ENCODE measurements at places on chromosomes 5 and 9. TPM values are rescaled to one million over a fixed set of nuclear protein-coding genes. Genes with fewer than 3 reads are reported as not detected.

Gene DIPK1B
- 27.0 TPM for polyA plus RNA-seq

Gene RALGPS1
- 23.3 TPM for polyA plus RNA-seq

Gene WWC1
- 104 TPM for polyA plus RNA-seq

Gene ACTL7A
- not detected for polyA plus RNA-seq

Gene C5orf58
- 0.30 TPM for polyA plus RNA-seq

DNA sequence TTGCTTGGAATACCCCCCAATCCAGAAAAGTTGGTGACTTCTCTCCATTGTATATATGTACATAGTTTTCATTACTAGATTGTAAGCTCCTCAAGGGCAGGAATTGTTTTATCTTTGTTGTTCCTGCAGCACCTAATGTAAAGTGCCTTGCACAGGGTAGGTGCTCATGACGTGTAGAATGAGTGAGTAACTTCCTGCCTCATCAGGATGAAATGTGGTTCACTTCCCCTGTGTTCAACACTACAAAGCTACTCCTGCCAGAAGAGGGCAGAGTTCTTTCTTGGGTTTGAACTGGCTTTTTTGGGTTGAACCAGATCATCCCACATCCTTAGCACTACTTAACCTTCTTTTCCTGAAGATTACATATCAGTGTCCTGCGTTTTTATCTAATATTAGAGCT is 23.9 kb downstream of the GTF3C4 start:
- DNase-seq, result no peak

DNA sequence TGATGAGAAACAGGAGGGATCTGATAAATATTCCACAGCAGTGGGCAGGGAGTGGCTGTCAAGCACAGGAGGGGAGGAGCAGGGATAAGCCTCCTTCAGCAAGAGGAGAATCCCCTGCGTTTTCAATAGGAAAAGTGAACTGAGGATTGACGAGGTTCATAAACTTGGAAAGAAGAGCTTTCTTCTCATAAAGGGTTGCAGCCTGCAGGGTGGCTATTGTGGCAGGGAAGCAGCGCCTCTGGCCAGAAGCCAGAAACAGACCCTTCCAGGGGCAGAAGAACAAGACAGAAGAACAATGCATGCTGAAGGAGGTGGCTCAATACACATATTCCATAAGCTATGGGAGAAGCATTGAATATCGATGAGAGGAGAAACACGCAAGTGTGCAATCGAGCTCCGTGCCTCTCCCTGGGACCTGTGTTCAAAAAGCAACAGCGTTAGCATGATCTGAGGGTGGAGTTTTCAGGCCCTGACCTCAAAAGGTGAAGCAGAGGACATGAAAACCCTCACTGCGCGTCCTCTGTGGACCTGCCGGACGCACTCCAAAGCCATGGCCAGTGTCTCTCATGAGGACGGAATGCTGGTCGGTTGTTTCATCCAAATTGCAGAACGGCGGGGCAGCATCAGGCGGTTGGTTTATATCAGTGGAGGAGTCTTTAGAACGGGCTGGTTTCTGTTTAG is 67.6 kb downstream of the ANKRD33B start:
- DNase-seq, result no peak

- DNase-seq, result no peak
Observed at GRCh38 chr9:34572628-34573027, 16.9 kb downstream of the CNTFR start.

GRCh38 chr5:38291355-38291754 is 33.0 kb downstream of the EGFLAM start:
- no peak for DNase-seq

DNA sequence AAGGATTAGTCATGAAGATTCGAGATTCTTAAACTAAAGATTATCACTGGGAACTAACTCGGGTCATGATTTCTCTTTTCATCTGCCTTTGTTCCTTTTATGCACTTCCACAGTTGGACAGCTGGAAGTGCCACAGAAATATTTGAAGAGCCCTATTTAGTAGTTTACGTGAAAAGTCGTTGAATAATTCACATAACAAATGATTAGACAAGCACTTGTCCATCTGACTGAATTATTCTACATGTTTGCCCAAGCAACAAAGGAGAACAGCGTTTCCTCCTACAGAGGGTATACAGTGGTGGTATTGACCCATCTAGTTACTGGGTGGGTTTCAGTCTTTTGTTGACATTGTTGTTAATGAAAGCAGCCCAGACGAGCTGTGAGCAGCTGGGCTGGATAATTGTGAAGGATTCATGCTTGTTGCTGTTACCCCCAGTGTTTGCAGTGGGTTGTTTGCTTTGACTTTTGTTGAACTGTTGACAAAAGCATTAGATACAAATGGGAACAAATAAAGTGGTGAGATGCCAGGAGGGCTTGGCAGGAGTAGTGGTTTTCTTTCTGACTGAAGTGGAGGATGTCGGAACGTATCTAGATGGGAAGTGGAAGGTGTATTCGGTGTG is 96.2 kb downstream of the TLE4 start:
- DNase-seq, result no peak

DNA sequence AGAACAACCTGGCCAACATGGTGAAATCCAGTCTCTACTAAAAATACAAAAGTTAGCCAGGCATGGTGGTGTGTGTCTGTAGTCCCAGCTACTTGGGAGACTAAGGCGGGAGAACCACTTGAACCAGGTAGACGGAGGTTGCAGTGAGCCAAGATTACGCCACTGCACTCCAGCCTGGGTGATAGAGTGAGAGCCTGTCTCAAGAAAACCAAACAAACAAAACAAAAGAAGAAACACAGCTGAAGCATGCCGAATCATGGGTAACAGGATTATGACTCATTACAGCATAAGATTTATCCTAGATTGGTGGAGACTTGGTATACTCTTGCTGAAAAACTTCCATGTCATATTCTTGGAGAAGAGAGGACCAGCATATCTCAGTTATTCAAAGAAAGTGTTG is 236.7 kb upstream of the CCNH start:
- DNase-seq, result no peak

DNA sequence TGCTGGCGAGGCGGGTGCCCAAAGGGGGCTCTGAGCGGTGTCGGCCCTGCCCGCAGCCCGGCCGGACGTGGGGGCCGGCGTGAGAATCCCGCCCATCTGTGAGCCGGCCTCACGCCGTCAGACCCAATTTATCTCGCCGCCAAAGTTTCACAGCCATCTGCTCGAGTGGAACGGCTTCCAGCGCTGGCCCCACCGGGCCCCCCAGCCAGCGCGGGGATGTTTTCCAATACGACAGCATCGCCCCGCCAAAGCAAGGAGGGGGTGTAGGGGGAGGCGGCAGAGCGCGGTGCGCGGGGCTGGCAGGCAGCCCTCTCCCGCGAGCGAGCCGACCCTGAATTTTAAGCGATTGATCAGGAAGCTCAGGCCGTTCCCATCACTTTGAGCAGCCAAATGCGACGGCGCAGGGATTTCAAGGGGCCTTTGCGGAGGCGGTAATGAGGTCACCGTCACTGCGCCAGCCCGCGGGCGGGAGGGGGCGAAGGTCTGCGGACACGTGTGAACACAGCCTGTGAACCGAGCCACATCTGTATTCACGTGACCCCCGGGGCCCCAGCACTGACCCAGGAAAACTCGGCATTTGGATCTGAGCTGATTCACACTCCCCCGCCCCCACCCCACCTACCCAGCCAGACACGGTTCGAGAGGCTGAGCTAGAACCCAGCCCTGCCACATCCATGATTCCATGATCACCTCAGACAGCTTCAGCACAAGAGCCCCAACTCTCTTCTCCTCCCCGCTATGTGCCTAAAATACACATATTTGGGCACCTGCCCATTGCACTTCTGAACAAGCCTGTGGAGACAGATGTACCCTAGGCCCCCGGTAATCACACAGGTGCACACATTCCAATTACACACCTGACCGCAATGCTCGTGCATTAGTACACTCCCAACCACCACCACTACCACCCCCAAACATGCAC is 47.8 kb upstream of the PSD2 start:
- DNase-seq, result no peak

DNA sequence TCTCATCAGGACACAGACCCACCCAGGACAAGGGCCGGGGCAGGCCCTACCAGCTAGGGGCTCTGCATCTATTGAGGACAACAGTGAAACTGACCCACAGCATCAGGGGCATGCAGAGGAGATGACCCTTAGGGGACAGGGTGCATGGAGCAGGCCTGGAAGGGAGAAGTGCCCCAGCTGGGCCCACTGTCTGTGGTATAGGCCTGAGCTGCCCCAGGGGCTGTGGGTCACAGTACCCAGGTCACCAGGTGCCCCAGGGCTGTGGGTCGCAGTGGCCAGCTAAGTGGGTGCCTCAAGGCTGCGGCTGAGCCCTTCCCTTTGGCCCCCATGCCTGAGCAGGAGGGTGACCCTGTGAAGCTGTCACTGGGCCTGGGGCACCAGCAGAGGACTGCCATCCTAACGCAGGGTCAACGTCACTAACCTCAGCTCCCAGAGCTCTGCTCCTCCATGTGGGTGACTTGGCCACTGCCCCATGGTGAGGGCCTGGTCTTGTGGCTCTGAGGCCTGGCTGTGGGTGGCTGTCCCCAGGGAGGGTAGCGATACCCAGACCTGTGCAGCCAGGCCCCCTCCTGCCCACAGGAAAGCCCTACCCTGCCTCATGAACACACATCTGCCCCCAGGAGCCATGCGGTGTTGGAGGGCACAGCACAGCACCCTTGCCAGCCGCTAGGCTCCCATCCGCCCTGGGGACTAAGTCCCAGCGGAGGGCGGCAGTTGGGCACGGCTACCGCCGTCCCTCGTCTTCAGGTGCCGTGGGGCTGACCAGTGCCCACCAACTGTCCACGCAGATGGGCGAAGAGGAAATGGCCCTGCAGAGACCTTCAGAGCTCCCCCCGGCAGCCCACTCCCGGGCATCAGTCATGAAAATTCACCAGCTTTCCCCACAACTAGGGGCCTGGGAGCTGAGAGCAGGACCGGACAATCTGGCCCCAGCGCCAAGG is 4.9 kb downstream of the EDF1 start:
- no peak for DNase-seq

GRCh38 chr9:109437286-109437685 is 60.8 kb downstream of the PTPN3 start:
- no peak for DNase-seq

GRCh38 chr9:105191508-105192121 is 52.8 kb upstream of the SLC44A1 start:
- DNase-seq, result no peak

GRCh38 chr5:14829396-14829795 is 42.2 kb downstream of the ANKH start:
- no peak for DNase-seq

GRCh38 chr9:38051780-38052546 is 17.1 kb downstream of the SHB start:
- no peak for DNase-seq

DNA sequence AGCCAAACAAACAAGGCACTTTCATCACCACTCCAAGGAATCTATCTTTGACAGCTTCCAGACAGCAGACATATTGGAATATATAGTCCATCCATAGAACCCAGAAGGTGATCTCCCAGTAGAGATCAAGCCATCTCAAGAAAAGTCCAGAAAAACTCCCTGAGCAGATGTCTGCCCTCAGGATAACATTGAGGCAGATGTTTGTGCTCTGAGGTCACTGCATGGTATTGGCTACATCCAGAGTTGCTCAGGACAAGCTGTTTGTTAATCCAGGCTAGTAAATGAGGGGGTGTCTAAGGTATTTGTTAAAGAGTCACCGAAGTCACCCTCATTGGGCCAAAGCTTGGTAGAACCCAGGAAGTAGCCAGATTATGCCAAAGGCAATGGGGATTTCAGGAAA is 556.3 kb upstream of the KLF4 start:
- DNase-seq, result no peak

- DNase-seq, result no peak
Observed at GRCh38 chr9:132717326-132717945, 47.2 kb downstream of the GTF3C4 start.

DNA sequence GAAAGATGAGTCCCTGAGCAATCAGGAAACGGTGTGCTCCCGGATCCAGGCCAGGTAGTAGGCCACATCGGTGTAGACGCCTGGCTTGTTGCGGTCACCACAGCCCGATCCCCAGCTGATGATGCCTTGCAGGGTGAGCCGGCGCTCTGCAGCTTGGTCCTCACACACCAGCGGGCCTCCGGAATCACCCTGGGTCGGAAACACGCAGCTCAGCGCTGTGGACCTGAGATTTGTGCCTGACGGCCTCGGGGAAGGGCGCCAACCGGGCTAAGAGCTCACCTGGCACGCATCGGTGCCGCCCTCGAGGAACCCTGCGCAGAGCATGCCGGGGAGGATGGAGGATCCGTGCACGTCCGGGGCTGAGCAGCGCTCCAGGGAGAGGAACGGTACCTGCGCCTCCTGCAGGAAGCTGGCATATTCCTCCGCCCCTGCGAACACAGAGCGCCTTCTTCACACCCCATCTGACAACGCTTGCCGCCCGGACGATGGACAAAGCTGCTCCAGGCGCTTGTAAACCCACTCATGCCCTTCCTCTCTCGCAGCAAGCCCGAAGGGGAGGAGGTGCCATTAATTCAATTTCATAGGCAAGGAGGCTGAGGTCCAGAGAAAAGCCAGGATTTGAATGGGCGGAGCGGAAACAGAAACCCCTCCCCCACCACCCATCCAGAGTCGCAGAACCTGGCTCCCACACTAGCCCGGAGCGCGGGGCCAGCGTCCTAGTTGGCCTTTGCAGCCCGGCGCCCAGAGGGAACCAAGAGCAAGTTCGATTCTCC is 2.0 kb upstream of the PFN3 start:
- no peak for DNase-seq

DNA sequence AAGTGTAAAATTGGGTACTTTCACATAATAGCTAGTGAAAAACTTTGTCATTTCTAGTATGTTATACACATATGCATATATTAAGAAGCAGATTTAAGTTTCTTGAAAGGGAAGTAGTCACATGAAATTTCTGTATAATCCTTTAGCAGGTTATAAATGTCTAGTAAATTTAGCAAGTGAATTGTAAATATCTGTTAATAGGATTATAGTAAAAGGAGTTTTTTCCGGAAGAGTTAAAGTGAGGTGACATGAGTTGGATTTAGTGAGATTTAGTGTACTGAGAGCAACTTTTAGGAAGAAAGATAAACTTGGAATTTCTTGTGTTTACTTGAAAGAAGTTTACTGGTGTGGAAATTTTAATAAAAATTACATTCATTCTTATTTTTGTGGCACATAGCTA is 38.4 kb downstream of the SPIN1 start:
- DNase-seq, result no peak
